T-helper 22 cell (primary cell): ENCODE measurements at places on chromosomes 2 and 18.
A peak's percentile ranks its signal among the peaks of the same experiment; 100 is the strongest.

GRCh38 chr2:160110674-160111239 lies 48.3 kb upstream of the PLA2R1 start:
- DNase-seq = no peak

DNA sequence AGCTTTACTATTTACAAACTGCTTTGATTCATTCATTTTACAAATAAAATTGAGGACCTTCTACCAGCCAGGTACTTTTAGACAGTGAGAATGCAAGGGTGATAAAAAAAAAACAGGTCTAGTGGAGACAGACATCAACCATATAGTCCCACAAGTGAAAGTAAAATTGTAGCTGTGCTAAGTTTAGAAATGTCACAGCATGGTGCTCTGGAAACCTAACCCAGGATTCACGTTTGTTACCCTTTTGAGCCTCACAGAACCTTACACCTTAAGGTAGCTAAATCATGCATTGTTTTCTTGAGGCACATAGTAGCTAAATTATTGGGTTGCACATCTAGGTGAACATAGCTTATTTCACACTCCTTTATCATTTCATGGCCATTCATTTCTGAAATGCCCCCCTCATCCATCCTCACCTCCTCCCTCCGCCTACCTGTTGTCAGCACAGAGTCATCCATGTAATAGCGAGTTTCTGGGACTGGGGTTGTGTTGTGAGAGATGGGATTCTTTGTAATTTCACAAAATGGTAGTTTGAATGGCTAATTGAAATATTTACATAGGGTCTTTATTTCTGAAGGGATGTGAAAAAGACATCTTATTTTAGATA lies 7.1 kb downstream of the MTA3 start:
- no peak for DNase-seq

- no peak for DNase-seq
Measured at GRCh38 chr2:235977445-235977844, 190.7 kb downstream of the GBX2 start.

DNA sequence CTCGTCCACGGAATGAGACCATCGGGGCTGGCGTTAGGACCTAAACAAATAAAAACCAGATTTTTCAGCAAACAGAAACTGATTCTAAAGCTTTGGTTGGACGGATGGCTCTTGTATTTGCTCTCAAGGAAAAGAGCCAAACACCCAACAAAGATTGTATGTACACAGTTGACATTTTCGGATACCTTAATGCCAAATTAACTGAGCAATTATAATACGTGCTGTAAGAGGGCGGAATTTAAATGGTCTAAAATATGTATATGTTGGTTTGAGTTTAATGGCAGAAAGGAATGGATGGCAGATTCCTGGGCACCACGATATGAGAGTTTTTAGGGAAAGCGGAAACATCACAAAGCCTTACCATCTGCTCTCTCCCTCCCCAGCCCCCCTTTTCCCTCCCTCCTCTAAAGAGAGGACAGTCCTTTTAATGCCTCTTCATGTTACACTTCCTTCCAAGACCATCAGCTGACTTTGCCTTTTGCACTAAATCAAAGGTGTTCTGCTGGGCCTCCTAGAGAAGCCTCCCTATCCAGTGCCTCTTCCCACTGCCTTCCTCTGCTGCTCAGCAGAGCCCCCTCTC lies 33.3 kb downstream of the STAT1 start:
- no peak for DNase-seq

DNA sequence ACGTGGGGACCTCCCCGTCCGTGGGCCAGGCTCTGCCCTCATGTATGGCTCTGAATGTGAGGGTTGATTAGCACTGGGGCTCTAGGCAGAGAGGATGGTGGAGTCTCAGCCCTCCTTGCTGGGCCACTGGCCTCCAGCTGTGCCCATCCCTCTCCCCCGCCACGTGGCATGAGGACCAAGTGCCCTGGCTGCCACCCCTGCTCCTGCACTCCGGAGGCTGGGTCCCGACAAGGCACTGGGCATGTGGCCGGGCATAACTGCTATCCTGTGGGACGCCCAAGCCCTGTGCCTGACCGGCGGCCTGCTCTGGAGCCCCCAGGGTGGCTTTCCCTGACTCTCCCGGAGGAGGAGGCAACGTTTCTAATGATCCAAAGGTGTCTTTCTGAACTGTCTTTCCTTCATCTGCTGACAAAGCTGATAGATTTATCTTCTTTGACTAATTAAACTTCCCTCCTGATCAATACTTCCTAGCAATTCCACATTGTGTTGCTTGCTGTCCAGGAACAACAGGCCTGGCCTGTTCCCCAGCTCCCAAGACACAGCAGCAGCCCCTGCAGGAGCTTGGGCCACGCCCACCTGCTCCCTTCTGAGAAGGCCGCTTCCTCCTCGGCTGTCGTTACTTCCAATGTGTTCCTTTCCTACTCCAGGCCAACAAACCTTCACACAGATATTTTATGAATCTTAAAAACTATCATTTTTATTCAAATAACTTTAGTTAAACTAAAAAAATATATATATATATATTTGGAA lies 132.0 kb downstream of the SNTG2 start:
- DNase-seq = no peak

DNA sequence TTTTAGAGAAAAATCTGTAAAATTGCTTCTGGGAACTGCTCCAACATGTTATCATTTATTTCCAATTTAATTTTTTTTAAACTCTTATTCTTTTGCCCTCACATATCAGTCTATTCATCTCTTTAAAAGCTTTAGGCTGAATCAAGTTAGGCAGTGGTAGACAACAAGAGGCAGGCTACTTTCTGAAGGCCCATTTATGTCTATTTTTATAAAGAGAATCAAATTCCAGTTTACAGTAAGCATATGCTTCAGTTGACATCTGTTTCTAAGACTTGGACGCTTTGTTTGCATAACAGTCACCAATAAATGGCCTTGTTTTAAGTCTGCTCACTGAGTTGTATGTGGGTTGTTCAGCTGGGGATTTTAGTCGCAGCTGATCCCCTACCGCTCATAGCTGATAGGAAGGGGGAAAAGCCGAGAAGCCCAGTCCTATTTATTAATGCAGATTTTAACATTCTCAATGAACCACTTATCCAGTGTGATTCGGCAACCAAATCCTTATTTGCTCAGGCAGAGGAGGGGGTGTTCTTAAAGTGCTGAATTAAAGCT lies 260.4 kb upstream of the SIX3 start:
- DNase-seq = no peak

GRCh38 chr2:12416600-12416999 lies 300.1 kb upstream of the TRIB2 start:
- DNase-seq = peak; percentile 30

- DNase-seq = peak; percentile 27
Measured at GRCh38 chr2:241540771-241541561, 17.6 kb upstream of the BOK start.

DNA sequence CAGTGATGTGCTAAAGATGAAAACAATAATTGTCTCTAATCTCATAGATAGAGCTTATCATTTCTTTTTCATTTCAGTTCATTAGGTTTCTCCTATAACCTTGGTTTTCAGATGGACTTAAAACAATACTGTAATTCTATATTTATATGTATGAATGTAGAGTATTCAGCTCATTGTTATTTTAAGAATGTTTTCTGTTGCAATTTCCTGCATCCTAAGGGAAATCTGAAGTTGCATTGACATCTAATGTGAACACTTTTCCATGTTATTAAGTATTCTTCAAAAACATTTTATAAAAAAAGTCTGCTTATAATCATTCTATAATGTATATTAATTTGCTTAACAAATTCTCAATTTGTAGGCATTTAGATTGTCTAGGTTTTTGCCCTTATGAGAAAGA lies 288.9 kb downstream of the XIRP2 start:
- no peak for DNase-seq

- DNase-seq = peak; percentile 38
Measured at GRCh38 chr18:21955757-21956652, 213.4 kb upstream of the GATA6 start.

GRCh38 chr2:207467716-207468347 lies 61.9 kb upstream of the CREB1 start:
- DNase-seq = no peak

DNA sequence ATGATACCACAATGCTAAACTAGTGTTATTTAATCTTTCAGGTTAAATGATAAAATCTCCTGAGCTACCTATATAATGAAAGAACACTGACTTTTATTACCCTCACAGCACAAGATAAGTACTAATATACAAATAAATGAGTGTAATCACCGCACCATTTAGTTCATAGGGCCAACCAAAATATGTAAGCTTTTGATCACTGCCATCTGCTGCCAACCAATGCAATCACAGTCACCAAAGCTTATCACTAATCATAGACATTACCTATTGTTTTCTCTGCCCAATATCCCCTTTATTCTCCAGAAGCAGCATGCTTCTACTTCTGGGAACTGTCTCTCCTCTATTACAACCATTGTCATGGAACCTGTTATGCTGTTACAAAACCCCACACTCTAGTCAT lies 151.6 kb upstream of the LRATD1 start:
- DNase-seq = no peak

- DNase-seq = no peak
Measured at GRCh38 chr2:228180181-228181097, 1.0 kb downstream of the SPHKAP start.

DNA sequence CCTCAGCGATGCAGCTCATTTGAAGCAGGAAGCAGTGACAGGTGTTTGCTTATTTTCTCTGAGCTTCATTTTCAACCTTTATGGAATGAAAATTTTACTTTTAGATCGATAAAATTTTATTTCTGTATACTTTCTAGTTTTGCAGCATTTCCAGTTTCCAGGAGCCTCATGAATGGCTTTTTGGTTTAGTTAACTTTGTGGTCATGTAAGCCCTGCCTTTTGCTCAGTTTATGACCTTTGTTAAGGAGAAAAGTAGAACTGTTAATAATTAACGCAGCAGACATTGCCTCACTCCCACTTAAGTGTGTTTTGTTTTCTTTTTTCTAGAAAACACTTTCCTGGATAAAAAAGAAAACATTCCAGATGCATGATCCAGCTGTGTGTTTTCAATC lies 4.4 kb upstream of the FARP2 start:
- DNase-seq = no peak

DNA sequence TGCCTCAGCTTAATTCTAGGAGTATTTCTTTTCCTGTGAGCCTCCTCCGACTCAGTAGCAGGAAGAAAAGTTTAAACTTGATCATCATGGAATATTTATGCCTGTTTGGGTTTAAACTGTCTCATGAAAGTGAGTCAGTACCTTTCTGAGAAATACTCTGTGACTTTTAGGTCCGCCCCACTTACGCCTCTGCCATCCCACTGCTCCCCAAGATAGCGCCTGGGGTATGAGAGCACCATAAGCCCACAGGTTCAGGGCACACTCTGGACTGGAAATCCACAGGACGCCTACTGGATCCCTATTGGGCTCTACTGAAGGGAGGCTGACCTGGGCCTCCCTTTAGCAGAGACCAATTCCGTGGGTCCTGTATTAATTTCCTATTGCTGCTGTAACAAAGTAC lies 175.8 kb upstream of the CDH20 start:
- DNase-seq = no peak

DNA sequence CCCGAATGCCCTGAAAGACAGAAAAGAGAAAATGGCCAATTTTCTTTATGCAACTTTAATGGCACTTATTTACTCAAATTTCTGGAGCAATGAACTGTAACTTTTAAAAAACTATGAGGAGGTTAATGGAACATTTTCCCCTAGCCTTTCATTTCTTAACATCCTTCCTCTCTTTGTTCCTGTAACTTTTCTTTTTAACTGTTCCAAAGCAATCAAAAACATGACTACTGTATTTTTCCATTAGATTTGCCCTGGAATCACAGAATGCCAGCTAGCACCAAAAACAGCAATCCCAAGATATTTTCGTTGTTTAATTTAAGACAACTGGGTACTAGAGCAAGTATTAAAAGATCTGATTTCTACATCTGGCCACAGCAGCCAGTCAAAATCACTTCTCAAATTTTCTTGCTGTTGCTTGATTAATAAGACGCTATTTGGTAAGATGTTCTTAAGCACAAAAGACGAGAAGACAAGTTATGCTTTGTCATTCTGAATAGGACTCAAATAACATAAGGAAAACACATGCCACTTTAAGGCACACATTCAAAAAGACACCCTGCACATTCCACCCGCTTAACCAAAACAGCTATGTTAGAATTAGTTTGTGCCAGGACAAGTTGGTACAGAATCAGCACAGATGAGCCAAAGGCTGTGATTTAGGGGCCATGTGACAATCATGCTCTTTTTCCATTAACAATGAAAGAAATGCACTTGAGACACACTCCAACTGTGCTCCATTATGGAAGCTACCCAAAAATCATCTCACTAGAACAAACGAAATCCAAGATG lies 3.6 kb downstream of the STARD7 start:
- no peak for DNase-seq

- no peak for DNase-seq
Measured at GRCh38 chr2:150557020-150557600, 69.6 kb upstream of the RND3 start.

DNA sequence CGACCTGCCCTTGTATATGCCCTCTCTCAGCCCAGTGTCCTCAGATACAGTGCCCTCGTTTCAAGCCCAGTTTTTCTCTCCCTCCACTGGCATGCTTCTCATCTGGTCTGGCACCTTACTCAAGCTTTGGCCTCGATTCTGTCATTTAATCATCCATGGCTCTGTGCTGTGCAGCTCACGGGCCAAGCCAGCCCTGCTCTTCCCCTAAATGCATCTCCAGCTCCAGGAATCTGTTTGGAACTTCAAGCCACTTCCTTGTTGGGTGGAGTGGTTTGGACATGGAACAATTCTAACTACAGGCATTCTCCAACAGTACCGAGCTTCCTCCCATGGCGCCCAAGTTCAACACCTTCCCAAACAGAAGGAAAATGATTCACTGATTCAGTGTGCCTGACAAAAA lies 76.7 kb upstream of the ZNF397 start:
- no peak for DNase-seq

DNA sequence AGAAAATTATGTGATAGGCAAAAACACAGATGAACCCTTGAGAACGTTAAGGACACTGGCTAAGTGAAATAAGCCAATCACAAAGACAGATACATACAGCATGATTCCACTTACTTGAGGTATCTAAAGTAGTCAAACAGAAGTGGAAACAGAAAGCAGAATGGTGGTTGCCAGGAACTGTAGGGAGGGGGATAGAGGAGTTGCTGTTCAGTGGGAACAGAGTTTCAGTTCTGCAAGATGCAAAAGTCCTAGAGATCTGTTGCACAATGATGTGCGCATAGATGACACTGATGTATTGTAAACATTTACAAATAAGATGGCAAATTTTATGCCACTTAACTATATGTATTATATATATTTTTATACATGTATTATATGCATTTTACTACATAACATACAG lies 59.7 kb downstream of the POLE4 start:
- no peak for DNase-seq

- no peak for DNase-seq
Measured at GRCh38 chr2:46421361-46421760, 58.0 kb upstream of the TMEM247 start.

DNA sequence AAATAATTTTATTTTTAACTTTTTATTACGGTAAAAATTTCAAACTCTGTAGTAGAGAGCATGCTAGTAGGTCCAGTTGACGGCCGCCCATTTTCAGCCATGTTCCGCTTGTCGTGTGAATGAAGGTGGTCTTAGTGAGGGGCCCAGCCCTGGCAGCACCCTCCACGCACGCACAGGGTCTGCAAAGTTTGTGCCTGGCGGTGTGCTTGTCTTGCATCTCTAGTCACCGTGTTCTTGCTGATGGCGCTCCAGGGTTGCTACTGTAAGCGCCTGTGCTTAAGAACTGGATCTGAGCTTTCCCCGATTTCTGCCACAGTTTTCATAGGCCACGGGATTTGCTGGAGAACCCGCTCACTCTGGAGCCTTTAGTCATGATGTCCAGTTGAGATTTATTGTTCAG lies 28.9 kb downstream of the LDLRAD4 start:
- no peak for DNase-seq

GRCh38 chr2:192413812-192414681 lies 219.3 kb upstream of the TMEFF2 start:
- no peak for DNase-seq

- DNase-seq = no peak
Measured at GRCh38 chr2:15040429-15041084, 408.0 kb downstream of the LRATD1 start.
